ENCODE measurements at places on chromosomes 11 and 22. TPM values are rescaled to one million over a fixed set of nuclear protein-coding genes. Genes with fewer than 3 reads are reported as not detected.

MCHR1 gene
- total RNA-seq, result 1.2 TPM

DEFB131B gene
- total RNA-seq, result not detected

RBM14 gene
- 25.8 TPM for total RNA-seq

LRRC4C gene
- 63.4 TPM for total RNA-seq

MIAT gene
- total RNA-seq, result 87.3 TPM

CPT1A gene
- total RNA-seq, result 8.4 TPM

CNGA4 gene
- 0.25 TPM for total RNA-seq

PDE2A gene
- total RNA-seq, result 80.4 TPM

SMIM38 gene
- total RNA-seq, result 0.49 TPM

TUBA8 gene
- total RNA-seq, result 0.98 TPM

VWCE gene
- total RNA-seq, result 1.5 TPM

VPREB1 gene
- total RNA-seq, result not detected

OR9I1 gene
- total RNA-seq, result not detected

PGA4 gene
- 0.74 TPM for total RNA-seq

TRIM49 gene
- not detected for total RNA-seq

UBQLN3 gene
- total RNA-seq, result under 0.01 TPM

C22orf31 gene
- not detected for total RNA-seq

PLXNB2 gene
- total RNA-seq, result 52.4 TPM

ARHGEF17 gene
- total RNA-seq, result 17.9 TPM

SYVN1 gene
- 7.4 TPM for total RNA-seq

PDGFD gene
- total RNA-seq, result 8.6 TPM

ZNF280A gene
- not detected for total RNA-seq

TSPAN32 gene
- total RNA-seq, result 0.25 TPM

LRRC75B gene
- total RNA-seq, result 8.1 TPM

NLRP6 gene
- not detected for total RNA-seq

PCNX3 gene
- total RNA-seq, result 10.1 TPM
